Activated gamma-delta T cell treated with anti-CD3 and anti-CD28 coated beads, Interleukin-2, amount 50 U/mL, for 16 hours (primary cell): ENCODE measurements at places on chromosomes 5 and 9.

DNA sequence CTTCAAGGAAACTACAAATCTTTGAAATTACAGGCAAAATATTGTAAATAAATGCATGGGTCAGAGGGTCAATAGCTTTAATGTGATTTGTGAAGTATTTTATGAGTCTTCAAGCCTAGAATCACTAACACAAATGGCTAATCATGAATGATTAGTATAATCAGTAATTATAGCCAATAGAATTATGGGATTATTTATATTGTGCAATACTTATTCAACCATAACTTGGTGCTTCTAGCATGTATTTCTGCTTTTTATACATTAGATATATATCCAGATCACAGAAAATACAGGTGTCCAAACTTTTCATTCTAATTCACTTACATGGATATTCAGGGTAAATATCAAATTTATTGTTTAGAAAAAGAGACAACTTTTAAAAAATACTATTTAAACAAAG, 12.1 kb downstream of the HCN1 start:
- no peak for DNase-seq

GRCh38 chr9:36263683-36264082, 5.4 kb upstream of the GNE start:
- no peak for DNase-seq

DNA sequence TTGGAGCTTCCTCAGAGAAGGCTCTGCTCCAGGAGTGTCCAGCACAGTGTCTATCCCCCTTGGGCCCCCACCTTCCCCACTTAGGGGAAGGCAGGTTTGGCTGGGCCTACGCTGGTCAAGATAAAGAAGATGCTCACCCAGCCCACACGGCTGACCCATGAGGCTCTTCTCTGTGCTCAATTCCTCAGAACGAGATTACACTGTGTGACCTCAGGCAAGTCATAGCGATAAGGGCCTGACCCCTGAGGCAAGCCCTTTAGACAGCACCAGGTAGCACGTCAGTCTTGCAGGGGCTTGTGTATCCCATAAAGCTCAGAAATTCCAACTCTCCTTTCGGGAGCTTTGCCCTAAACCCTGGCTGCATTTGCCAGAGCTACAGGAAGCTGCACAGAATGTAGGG, 32.6 kb downstream of the CORO2A start:
- DNase-seq: no peak

DNA sequence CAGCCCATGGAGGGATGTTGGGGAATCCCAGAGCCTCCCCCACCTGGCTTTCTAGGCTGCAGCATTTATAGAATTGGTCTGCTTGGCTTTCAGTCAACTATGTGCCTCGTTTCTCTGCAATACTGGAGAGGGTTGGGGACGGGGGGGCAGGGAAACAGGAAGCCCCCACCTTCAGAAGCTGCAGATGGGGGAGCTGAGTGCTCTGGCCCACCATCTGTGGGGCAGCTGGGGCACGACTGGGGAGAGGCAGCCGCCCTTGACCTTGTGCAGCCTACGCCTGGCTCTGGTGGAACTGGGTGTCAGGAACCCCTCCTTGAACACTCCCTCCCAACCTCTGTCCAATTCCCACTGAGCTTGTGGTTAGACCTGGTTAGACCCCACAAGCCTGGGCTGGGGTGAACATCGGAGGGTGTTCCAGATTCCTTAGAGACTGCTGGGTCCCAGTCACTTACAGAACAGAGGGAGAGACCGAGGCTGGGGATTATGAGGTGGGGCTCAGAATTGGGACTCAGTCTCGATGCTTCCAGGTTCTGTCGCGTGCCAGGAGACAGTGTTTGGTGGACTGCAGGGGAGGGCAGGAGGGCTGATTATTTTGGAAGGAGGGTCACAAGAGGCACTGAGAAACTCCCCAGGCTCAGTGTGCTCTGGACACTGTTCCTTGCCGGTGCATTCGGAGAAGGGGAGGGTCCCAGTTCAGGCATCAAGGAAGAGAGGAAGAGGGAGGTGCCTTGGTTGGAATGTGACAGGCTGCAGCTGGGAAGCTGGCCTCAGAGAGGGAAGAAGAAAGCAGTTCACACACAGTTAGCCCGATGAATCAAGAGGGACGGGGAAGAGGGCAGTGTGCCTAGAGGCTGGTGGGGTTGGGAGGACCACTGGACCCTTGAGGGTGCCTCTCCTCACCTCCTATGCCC, 25.6 kb downstream of the COL27A1 start:
- DNase-seq: no peak

GRCh38 chr9:26856413-26857032, 36.1 kb downstream of the CAAP1 start:
- DNase-seq: no peak

GRCh38 chr5:123571927-123572326, 60.0 kb downstream of the CSNK1G3 start:
- DNase-seq: no peak

- DNase-seq: no peak
Measured at GRCh38 chr5:116157902-116158301, 73.1 kb downstream of the COMMD10 start.

DNA sequence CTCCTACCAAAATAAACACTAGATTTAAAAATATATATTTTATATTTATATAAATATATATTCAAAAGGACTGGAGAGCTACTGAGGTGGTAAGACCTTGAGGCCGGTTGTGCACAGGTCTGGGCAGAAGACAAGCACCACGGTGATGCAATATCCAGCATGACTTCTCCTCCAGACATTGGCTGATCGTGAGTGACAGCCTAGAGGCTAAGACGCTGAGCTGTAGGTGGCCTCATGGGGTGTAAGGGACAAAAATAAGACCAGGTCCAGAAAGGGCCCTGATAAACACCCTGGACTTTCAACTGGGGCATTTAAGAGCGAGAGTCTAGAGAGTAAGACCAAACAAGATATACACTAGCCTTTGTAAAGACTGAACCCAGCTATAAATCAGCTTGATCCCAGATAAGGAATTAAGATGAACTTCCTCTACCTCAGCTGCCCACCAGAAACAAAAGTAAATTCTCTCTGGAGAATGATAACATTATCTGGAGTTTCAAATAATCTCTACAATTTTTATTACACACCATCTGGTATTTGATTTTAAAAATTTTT, 14.2 kb upstream of the C5orf47 start:
- DNase-seq: no peak

GRCh38 chr5:37834542-37835379, 5.1 kb downstream of the GDNF start:
- no peak for DNase-seq

- DNase-seq: no peak
Measured at GRCh38 chr9:124760719-124761118, 10.4 kb downstream of the NR6A1 start.

GRCh38 chr5:18798058-18798457, 1163.8 kb downstream of the TAF11L14 start:
- DNase-seq: no peak

DNA sequence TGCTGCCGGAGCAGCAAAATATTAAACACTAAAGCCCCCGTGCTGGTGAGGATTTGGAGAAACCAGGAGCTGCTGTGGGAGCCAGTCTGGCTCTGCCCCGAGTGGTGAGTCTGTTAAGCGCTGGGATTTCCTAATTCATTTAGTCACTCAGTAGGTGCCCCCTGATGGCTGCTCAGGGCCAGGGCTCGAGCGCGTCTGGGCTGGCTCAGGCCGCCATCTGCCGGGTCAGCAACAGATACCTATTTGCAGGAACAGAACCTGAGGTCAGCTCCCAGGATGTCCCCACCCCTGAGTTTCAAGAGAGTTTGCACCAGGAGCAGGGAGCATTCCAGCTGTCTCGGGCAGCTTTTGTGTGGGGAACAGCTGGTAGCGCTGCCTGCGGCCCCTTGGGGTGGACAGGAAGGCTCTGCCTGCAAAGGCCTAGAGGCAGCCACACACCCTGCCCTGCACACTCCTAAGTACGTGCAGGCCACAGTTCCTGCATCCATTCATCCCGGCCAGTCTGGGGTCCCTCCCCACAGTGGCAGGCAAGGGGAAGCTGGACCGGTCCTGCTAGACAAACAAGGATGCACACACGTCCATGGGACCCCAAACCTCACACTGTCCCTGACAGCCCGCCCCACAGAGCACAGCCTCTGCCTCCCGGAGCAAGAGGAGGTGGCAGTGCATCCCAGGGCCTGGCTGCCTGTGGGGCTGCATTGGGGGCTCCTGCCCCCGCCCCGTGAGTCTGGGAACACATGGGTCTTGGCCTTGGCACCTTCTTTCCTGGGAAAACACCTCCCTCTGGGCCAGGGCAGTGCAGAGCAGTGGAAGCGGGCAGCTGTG, 83.7 kb downstream of the ADAMTS2 start:
- DNase-seq: no peak

GRCh38 chr5:73523861-73524260, 25.6 kb downstream of the BTF3 start:
- no peak for DNase-seq

DNA sequence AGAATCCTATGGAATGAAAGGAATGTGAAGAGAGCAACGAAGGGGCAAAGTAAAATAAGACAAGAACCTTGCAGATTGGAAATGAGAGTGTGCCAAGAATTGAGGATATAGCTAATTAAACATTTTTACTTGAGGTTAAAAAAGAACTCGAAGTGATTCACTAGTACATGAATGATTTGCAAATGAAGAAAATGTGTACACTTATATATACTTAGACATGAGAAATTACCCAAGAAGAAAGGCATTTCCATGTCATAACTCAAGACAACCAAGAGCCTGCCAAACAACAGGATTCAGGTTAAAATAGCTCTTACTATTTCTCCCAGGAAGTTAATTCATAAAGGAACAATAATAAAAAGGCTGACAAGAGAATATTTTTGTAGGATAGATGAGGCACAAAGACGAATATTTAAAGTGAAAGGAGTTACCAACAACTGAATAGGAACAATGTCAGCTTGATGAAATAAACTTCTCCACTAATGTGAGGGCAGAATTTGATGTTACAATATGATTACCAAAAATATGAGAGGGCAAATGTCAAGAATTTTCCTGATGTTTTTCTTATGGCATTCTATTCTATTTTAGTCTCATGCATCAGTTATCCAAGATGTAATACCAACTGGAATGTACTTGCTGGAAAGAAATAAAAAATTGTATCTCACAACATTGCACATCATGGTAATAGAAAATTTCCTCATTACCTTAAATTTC, 18.9 kb upstream of the NPR3 start:
- no peak for DNase-seq

- DNase-seq: no peak
Measured at GRCh38 chr5:39947657-39948056, 522.9 kb upstream of the DAB2 start.

DNA sequence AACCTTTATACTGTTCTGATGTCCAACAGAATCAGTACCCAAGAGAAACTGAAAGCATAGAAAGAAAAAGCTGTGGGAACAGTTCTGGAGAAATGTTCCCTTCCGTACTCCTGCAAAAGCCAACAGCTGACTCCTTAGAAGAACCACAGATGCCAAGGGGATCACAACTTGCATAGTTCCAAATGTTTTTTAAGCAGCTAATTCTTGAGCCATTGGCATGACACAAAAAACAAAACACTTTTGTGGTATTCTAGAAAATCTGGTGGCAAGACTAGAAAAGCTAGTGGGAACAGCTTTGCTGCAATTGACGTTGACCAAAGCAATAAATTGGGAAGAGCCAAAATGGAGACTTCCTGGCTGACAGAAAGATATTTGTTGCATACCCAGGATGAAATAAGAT, 189.9 kb downstream of the ARL15 start:
- no peak for DNase-seq

- no peak for DNase-seq
Measured at GRCh38 chr9:133286523-133286922, 11.5 kb upstream of the ABO start.

GRCh38 chr5:168179192-168179593, 112.3 kb upstream of the WWC1 start:
- no peak for DNase-seq

GRCh38 chr5:115069087-115069968, 100.4 kb downstream of the TRIM36 start:
- DNase-seq: no peak

DNA sequence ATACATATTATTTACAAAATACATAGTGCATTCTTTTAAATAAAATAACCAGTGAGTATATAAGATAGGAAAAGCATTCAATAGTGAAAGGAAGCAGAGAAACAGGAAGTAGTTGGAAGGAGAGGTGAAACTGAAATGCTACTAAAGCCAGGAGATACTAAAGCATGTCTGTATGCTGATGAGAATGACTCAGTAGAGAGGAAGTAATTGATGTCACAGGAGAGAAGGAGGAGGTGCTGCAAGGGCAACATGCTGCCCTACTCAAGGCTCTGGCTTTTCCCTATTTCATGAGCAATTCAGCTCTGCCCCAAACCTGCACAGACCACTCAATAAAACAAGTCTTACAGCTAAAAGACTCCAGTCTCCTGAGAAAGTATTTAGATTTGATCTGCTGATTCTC, 108.5 kb upstream of the TXNDC8 start:
- DNase-seq: no peak

- DNase-seq: no peak
Measured at GRCh38 chr5:165858118-165858517, 2352.7 kb downstream of the MAT2B start.

DNA sequence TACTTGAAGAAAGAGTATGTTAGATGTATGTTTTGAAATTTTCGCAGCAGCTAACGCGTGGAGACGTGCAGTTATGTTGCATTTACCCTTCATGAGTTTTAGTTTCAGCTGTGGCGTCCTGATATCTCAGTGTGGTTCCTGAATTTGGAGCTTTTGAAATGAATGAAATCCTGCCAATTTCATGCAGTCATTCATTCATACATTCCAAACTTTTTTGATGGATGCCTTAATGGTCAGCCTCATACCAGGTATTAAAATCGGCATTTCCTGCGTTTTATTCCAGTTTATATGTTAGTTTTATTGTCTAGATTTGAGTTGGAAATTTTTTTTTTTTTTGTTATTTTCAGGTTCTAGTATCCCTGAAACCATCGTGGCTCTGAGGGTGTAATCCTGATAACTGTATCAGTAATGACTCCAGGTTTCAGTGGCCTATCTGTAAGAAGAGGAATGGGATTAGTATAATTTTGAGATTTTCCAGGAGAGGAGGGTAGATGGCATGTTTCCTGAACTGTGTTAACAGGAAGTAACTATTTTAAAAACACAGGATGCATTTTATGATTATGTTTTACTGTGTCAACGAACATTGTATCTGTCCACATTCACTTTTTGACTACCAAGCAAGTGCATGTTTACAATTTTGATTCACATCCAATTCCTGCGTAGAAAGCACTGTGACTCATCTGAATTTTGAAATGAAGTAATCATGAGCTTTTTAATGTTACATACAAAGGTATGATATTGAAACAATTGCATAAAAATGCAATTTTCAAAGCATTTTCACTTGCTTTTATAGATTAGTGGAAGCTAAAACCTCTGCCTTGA, 1.0 kb downstream of the FOCAD start:
- DNase-seq: no peak

GRCh38 chr9:109014608-109015280, 1.4 kb upstream of the CTNNAL1 start:
- DNase-seq: no peak
